Stimulated activated CD4-positive, alpha-beta T cell treated with anti-CD3 and anti-CD28 coated beads, TNF-alpha, amount 100 ng/mL, for 1 hour (primary cell): ENCODE measurements at places on chromosomes 1 and 21.

DNA sequence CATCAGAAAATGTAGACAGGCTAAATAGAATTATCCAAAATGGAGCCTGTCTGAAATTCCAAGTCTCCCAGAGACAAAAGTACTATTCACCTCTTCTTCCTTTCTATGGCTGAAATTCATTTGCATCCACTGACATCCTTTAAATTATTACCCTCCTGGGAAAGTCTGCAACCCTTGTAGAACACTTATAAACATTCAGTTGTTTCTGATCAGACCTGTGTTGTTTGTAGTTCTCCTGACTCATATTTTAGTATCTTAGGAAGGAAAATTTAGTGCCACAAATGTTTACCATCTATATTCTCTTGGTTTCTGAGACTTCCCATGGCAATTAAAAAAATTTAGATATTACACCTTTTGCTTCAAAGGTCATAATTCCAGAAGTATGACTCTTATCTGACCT is 69.6 kb upstream of the C1orf105 start:
- DNase-seq, result no peak

GRCh38 chr1:40901886-40902852 is 40.0 kb upstream of the CITED4 start:
- no peak for DNase-seq

GRCh38 chr1:12778907-12779306 is 5.4 kb downstream of the PRAMEF12 start:
- DNase-seq, result no peak

DNA sequence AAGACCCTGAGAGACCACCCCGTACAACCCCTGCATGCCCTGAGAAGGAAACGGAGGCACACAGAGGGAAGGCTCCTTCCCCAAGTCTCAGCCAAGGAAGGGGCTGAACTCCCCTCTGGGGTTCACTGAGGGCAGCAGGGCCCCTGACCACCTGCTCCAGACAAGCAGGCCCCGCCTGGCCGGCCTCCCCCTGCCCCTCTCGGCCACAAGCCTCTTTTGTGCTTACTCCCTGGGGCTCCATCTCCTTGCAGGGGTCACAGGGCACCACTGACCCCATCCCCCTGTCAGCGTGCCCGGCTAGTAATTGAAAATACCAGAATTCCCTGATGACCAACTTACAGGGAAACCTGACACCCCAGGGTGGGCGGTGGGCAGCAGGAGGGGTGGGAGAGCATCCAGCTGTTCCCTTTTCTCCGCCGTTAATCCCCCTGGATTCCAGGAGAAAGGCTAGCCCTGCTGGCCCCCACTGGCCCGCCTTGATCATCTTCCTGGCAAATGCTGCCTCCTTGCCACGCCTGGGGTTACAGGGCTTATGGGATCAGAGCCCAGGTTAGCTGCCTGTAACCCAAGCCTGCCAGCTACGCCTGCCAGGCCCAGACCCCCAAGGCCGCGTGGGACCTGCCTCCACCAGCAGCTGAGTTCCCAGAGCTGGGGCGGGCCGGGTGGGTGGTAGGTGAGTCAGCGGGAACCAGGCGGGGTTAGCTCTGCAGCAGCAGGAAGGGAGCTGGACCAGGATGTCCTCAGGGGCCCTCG is 96.1 kb downstream of the LACTBL1 start:
- DNase-seq, result no peak

GRCh38 chr21:38905752-38906151 is 100.0 kb downstream of the ETS2 start:
- DNase-seq, result no peak

- no peak for DNase-seq
Observed at GRCh38 chr1:41353744-41354143, 7.5 kb upstream of the FOXO6 start.

DNA sequence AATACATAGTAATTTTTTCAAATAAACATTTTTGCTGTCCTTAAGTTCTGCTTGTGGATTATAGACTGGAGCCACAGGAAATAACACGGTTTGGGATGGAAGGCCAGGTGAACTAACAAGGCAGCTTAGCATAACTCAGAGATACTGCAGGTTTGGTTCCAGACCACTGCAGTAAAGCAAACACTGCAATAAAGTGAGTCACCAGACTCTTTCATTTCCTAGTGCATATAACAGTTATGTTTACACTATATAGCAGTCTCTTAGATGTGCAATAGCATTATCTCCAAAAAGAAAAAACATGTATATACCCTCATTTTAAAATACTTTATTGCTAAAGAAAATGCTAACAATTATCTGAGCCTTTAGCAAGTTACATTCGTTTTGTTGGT is 22.0 kb downstream of the LRRC42 start:
- no peak for DNase-seq

- no peak for DNase-seq
Observed at GRCh38 chr1:111241797-111242196, 14.3 kb downstream of the CHI3L2 start.

GRCh38 chr1:153881751-153882150 is 41.0 kb downstream of the GATAD2B start:
- DNase-seq, result no peak

DNA sequence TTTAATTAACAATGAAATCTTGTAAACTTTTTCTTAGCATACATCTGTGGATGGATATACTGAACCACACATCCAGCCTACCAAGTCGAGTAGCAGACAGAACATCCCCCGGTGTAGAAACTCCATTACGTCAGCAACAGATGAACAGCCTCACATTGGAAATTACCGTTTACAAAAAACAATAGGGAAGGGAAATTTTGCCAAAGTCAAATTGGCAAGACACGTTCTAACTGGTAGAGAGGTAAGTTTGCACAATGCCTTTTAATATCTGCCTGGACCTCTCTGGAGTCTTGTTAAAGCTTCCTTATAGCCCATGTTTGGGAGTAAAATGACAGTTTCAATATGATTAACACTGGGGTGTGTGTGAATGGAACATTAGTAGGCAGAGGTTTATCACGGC is 51.4 kb downstream of the MARK1 start:
- no peak for DNase-seq

- DNase-seq, result no peak
Observed at GRCh38 chr1:193699261-193699660, 512.8 kb upstream of the B3GALT2 start.

GRCh38 chr1:11761988-11762406 is at the start of gene C1orf167:
C1orf167 (plus strand) TSS chr1:11762193; CDS start chr1:11764401, 2,208 bp downstream.
- no peak for DNase-seq

- DNase-seq, result no peak
Observed at GRCh38 chr1:247268390-247269045, 12.6 kb downstream of the VN1R5 start.

- DNase-seq, result no peak
Observed at GRCh38 chr1:157695417-157695816, 5.2 kb downstream of the FCRL3 start.

- no peak for DNase-seq
Observed at GRCh38 chr1:31488528-31488927, 75.5 kb downstream of the SERINC2 start.

- no peak for DNase-seq
Observed at GRCh38 chr1:53246261-53247134, 8.2 kb upstream of the MAGOH start.

GRCh38 chr1:110896090-110896489 is 23.1 kb downstream of the CD53 start:
- no peak for DNase-seq

- DNase-seq, result no peak
Observed at GRCh38 chr1:81432059-81432458, 368.7 kb upstream of the ADGRL2 start.

GRCh38 chr1:207362962-207363860 is 41.7 kb downstream of the CD55 start:
- no peak for DNase-seq

- DNase-seq, result no peak
Observed at GRCh38 chr21:16408280-16408679, 678.5 kb downstream of the USP25 start.

DNA sequence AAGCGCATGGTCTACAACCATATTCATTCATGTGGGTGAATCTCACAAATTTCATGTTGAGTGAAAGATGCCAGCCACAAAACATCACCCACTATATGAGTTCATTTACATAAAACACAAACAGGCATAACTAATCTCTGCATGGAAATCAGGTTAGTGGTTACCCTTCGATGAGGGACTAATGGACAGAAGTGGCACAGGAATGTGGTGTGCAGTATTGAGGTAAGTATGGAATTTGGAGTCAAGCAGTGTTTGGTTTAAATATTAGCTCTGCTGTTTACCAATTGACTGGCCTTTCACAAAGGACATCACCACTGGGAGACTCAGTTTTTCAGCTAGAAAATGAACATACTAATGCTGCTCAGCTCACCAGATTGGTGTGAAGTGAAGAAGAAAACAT is 24.2 kb downstream of the CCDC185 start:
- no peak for DNase-seq

GRCh38 chr1:197394831-197395608 is 127.0 kb downstream of the CRB1 start:
- DNase-seq, result no peak

GRCh38 chr1:226092965-226093364 is 30.4 kb downstream of the H3-3A start:
- no peak for DNase-seq
